Stimulated activated CD8-positive, alpha-beta memory T cell treated with anti-CD3 and anti-CD28 coated beads, Interleukin-12 subunit alpha, Interleukin-12 subunit beta, amount 100 ng/mL, for 1 hour (primary cell): ENCODE measurements at places on chromosomes 5 and 9.
A peak's percentile ranks its signal among the peaks of the same experiment; 100 is the strongest.

DNA sequence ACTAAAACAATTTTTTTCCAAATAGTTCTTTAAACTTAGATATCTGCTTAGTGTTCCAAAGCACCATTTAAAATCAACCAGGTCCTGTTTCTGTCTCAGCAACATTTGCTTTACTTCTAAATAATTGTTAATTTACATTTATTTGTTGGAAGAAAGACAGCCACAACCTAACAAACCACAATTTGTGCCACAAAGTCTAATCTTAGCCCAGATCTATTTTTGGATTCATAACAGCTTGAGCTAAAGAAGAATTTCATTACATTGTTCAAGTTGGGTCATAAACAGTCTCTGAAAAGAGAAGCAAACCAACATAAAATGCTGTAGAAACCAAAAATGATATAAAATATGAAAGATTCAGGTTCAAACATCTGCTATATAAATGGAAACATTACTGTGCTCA, 24.4 kb downstream of the MLLT3 start:
- no peak for DNase-seq

DNA sequence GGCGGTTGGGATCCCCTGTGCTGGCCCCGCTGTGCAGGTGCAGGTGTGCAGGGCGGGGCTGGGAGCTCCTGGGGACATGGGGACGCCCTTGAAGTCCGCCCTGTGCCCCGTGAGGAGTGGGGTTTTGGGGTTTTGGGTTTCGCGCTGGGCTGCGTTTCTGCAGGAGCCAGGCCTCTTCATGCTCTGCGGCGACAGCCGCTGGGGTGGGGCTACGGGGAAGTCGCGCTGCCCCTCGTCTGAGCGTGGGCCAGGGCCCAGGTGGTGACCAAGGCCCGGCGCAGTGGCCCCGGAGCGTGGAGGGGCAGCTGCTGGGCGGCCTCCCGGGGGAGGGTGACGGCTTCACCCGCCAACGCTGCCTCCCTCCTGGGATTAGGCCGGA, 47.8 kb upstream of the IRX4 start:
- DNase-seq: no peak

GRCh38 chr5:143930561-143930960, 118.6 kb downstream of the HMHB1 start:
- DNase-seq: no peak

- no peak for DNase-seq
Observed at GRCh38 chr9:135919318-135919890, 12.1 kb upstream of the CAMSAP1 start.

- no peak for DNase-seq
Observed at GRCh38 chr5:17497446-17497845, 585 bp upstream of the TAF11L2 start.

DNA sequence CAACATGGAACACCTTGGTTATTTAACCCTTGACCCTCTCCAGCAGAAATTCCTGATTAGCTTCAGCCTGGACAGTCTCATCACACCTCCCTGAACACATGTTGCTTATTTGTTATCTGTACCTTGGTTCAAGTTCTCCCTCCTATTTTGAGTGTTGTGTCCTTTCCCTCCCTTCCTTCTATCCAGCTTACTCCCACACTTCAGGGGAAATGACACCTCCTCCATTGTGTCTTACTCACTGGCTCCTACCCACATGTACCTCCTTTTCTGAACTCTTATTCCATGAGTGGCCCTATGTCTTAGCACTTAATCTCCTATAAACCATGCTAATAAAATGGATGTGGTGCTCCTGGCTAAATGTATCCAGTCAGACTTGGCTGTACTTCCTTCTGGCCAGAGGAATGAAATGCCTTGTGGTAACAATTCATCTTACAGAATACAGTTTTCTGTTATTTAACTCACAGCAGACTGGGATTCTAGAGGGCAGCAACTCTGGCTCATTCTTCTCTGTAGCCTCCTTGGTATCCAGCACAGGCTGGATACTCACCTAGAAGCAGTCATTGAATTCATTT, 11.2 kb downstream of the LIX1 start:
- no peak for DNase-seq

- DNase-seq: no peak
Observed at GRCh38 chr5:158456756-158457155, 597.8 kb upstream of the CLINT1 start.

DNA sequence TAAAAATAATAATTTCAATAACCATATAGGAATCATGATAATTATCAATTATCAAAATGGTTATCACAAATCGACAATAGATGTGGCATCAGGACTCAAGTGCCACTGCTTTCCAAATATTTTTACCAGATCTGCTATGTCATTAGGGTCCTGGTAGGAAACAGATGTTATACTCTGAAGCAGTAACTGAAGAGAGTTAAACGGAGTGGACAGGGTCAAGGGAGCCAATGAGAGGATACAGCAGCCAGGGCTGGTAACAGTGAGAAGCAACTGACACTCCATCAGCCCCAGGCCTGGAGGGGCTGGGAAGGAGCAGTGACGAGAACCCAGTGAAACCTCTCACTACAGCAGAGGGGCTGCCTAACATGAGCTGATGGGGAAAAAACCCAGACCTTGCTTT, 322.4 kb downstream of the NPR3 start:
- no peak for DNase-seq

DNA sequence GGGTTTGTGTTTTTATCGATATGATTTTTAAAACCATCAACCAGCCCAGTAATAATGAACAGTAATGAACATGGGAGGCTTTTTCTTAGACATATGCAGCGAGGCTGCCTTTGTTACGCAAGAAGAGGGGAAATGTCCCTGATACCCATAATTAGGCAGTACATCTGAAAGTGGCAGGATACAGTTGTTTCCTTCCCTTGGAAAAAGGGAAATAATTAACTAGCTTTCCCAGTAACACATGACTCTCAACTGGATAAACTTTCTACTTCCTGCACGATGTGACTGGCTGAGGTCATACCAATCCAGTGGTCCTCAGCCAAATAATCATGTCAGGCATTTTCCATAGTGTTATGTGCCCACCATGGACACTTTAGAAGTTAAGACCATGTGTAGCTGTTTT, 431.6 kb upstream of the C9orf72 start:
- no peak for DNase-seq

GRCh38 chr9:76704593-76705204, 59.5 kb upstream of the PCA3 start:
- DNase-seq: no peak

- no peak for DNase-seq
Observed at GRCh38 chr5:54902791-54903473, 82.5 kb downstream of the ESM1 start.

DNA sequence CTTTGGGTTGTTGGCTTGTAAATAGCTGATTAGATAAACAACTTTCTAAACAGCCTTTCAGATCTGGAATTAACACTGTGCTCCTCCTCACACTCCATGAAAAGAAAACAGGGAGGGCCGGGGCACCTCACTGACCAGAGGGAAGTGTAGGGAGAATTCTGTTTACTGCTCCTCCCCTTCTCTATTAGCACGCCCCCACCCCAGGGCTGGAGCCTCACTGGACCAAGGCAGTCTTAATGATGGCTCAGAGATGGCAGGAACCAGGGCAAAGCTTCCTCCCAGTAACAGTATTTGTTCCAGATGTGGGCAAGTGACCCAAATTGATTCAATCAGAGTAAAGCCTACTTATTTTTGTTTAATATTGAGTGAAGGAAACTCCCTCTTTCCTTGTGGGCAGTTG, 256.6 kb downstream of the MSX2 start:
- no peak for DNase-seq

- no peak for DNase-seq
Observed at GRCh38 chr5:58248221-58248620, 211.7 kb downstream of the PLK2 start.

GRCh38 chr9:136980669-136981478, 1.9 kb upstream of the LCNL1 start:
- no peak for DNase-seq

DNA sequence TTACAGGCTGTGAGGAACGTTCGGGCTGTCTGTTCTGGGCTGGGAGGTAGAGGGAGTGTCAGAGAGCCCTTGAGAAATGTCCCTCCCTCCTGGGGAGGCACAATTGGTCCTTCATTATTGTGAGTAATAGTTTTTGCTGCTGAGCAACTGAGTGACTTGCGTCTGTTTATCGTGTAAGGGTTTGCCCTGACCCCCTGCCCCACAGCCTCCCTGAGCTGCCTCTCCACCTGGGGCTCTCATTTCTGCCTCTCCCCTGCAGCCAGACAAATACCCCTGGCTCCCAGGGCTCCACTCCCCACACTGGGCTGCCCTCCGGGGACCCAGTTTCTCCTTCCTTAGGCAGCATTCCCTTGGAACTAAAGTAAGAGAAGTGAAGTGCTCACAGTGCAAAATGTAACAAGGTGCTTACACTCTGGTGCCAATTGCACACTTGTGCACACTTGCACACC, 174.9 kb upstream of the MVB12B start:
- no peak for DNase-seq

DNA sequence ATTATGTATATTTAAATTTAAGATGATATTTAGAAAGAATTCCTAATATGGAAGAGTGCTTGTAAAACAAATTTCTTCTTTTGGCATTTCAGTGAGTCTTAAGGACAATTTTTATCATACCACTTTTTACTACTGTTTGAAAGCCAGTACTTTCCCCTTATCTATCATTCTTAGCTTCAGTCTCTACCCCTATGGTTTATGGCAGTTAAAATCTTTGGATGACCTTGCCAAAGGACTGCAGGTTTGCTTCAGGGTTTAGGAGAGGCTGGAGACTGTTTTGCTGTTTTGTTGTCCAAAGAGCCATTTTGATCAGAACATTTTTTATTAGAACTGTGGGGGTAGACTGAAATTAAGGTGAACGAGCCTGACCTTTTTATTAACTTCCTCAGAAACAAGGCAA, 30.8 kb downstream of the SLC38A9 start:
- no peak for DNase-seq

GRCh38 chr9:121945281-121945680, 147.8 kb downstream of the TTLL11 start:
- no peak for DNase-seq

- no peak for DNase-seq
Observed at GRCh38 chr9:130478152-130478551, 33.4 kb downstream of the ASS1 start.

GRCh38 chr5:139664086-139664693, 16.0 kb downstream of the CXXC5 start:
- DNase-seq: no peak

GRCh38 chr5:142807372-142807911, 37.3 kb downstream of the ARHGAP26 start:
- no peak for DNase-seq

GRCh38 chr5:38546691-38547146, 9.7 kb downstream of the LIFR start:
- no peak for DNase-seq

DNA sequence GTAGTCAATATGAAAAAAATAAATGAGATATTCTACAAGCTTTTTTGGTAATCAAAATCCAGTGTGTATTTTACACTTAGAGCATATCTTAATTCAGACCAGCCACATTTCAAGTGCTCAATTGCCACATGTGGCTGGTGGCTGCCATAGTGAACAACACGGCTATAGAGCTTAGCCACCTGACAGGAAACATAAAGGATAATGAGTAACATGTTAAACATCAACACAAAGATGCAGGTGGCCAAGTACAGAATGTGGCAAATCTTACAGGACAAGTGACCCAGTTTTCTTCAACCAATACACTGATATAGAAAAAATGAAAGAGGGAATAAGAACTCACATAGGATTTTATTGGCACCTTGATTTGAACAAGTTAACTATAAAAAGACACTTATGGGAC, 61.4 kb downstream of the KIF24 start:
- DNase-seq: no peak

GRCh38 chr5:74186356-74187315, 453.9 kb downstream of the ENC1 start:
- DNase-seq: no peak

DNA sequence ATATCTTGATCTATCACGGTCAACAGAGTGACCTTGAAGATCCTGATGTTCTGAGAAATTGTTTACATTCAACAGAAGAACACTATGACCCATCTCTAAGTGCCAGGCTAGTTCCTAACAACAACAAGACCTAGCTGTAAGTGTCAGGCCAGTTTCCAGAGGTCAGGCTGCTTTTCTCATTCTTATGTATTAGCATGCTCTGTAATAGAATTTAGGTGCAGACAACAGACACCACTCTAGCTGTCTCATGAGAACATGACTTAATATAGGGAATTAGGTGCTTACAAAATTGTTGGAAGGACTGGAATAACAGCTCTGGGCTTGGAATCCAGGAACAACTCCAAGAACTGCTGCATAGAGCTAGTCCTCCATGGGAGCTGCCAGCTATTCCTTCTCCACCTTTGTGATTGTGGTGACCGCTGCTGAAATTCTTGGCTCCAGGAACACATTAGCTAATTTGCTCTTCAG, 138.7 kb downstream of the SNX18 start:
- DNase-seq: no peak

GRCh38 chr5:115262321-115263077, at the start of gene PGGT1B:
Gene PGGT1B (minus strand): TSS chr5:115262877. CDS start chr5:115262851, 26 bp downstream.
- peak; percentile 44 for DNase-seq

DNA sequence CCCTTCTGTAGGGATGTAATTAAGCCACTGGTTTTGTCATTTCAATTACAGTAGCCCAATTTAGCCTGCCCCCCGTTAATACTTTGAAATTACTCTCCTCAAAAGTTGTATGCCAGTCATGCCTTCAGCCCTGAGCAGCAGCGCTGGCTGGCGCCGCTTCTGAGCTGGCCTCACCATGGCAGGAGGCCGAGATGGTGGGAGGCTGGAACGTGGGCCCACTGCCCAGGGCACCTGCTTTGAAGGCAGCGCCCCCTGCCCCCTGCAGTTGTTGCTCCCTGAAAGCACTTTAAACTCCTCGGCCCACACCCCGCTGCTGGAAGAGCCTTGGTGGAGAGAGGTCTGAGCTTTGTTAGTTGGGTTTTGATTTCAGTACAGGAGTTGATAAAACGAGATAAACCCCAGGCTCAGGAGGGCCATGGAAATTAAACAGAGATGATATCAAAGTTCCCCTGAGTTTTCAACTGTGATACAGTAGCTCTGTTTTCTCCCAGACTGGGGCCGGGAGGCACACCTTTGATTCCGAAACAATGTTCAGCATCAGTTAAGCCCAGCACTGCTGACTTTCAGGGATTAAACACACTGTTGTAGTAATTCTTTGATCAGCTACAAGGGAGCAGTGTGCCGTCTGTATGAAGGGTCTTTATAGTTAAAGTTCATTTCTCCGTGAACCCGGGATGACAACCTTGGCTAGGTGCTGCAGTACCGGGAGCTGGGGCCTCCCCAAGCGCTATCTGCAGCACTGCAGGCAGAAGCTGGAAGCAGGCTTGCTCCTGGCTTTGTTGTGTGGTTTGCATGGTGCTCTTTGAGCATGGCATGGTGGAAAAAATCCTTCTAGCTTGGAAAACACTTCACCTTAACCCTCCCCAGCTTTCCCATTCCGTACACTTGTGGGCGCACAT, 9.5 kb downstream of the MVB12B start:
- DNase-seq: no peak
